CD14-positive monocyte (primary cell): ENCODE measurements at places on chromosomes 1 and 21.

DNA sequence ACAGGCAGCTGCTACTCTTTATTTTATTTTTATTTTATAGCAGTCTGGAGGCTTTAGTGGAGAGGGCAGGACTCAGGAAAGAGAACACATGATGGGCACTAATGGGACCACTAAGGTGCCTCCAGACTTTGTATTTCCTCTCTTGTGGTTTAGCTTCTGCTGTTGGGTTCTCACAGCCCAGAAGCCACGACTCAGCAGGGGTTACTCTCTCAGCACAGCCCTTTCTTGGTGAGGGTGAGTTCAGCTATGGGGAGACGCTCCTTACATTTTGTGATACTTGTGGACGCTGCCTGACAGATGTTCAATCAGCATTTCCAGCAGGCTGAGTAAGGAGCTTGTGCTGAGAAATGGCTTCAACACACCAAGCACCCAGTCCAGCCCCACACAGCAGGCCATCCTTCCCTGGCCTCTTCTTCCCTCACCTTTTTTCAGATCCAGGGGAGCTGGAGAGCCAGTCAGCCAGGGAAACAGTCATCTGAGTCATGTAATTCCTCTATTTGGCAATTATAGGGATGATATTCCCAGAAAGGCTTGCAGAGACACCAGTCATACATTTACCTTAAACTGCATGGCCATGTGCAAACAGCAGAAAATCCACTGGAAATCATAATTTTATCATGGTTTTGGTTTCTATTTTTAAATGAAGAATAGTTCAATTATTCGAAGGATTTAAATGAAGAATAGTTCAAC is 53.2 kb upstream of the RAB3GAP2 start:
- DNase-seq, result no peak

GRCh38 chr1:180160357-180160756 is 5.7 kb downstream of the QSOX1 start:
- peak; percentile 71 for DNase-seq

DNA sequence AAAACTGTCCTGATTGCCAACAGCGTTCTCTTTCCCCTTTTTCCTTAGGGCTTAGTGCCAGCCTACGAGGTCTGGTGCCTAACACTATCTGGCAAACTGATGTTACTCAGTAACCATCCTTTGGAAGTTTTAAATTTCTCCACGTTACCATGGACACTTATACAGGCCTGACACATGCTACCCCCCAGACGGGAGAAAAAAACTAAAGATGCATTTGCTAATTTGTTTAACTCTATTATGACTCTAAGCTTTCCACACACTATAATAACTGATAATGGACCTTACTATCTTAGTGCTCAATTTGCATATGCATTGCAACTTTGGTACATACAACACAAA is 36.8 kb downstream of the CLCA1 start:
- no peak for DNase-seq

- no peak for DNase-seq
Measured at GRCh38 chr1:66422804-66423203, 111.1 kb upstream of the SGIP1 start.

DNA sequence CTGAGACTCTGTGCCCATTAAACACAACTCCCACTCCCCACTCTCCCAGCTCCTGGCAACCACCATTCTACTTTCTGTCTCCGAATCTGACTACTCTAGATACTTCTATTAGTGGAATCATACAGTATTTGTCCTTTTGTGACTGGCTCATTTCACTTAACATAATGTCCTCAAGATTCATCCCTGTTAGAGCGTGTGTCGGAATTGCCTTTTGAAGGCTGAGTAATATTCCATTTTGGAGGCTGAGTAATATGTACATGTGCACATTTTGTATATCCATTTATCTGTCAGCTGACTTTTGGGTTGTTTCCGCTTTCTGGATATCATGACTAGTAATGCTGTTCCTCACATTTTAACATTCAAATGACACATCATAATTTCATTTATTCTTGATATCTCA is 30.3 kb downstream of the GALNT2 start:
- DNase-seq, result no peak

DNA sequence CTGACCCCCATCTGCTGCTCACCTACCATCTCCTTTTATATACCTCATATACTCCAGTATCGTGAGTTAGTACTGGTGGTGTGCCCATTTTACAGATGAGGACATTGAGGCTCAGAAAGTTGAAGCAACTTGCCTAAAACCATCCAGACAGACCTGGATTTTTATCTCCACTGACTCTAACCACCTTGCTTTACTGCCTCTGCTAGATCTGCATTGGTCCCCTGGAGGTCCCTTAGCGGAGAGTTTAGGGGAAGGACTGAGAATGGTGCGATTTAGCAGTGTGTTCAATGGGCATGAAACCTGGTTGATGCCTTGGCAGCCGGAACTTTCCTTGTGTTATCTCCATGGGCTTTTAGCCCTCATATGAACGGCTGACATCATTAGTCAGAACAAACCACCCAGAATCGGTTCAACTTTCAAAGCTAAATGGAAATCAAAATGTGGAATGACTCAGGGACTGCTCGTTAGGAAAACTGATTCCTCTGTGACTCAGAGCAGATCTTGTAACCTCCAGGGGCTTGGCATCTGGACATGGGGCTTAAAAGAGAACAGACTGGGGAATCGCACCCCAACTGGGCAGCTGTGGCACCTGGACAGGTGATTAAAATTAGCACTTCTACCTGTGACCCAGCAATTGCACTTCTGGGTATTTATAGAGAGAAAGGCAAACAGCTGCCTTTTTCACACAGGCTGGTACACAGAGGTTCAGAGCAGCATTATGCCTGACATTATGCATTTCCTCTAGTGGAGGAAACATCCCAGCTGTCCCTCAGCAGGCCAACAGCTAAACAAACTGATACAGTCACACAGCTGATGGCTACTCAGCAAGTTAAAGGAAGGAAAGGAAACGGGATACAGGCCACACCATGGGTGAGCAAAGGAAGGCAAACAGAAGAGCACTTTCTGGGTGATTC is 25.3 kb downstream of the TMEM51 start:
- DNase-seq, result no peak

DNA sequence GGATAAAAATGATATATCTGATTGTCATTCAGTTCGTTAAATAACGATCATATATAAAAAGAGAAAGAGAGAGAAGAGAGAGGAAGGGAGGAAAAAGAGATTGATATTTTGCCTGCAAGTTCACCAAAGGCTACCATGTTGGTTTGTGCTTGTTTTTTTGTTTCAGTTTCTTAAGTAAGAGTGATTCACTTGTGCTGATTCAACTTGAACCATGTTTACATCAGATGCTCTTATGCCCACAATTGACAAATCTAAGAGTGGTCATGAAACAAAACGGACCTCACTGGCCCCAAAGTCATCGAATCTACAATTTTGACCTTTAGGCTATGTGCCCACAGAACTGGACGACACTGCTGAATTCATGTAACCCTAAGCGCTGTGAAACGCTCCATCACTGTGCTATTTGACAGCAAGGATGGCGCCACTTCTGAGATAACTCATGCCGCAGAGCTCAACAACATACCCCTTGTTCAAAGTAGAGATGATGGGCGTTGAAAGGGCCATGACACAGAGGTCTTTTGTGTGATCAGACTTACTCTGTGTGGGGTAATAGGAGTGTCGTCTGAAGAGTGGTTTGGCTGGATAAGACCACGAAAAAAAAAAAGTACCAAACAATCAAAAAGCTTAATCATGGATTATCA is 481.4 kb downstream of the SETD4 start:
- DNase-seq, result no peak

DNA sequence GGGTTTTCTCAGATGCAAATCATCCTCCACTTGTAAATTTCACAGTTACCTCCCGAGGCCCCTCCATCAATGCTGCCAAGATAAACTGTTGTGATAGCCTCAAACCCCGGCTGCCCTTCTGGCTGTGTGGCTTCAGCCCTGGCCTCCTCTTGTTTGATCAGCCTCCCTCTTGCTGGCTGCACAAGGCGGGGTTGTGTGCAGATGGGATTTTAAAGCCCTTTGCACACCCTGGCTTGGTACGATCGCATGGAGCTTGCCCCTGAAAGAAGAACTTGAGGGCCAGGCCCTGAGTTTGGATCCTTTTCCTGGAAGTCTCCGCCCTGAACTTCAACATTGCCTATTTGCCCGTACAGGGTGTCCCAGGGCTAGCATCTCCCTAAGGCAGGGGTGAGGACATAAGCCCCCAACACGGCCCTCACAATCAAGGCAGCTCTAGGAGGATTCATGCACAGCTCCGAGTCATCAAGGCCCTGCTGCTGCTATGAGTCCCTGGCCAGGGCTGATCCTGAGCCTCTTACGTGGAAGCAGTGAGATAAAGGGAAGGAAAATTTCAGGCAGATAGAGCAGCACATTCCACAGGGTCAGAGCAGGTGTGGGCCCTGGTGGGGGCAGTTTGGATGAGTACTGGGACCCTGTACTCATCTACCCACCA is 181.2 kb upstream of the VAMP3 start:
- DNase-seq, result no peak

DNA sequence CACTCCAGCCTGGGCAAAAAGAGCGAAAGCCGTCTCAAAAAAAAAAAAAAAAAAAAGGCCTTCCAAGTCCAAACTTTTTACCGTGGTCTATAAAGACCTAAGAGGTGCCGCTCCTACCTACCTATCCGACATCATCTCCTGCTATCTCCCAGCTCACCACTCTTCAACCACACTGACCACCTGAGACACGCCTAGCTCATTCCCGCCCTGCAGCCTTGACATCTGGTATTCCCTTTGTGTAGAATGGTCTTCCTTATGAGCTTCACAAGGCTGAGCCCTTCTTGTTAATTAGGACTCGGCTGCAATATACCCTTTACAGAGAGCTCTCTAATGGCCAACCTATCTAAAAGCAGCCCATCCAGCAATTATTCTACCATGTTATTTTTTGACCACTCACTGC is 680 bp downstream of the MAGOH start:
- no peak for DNase-seq

DNA sequence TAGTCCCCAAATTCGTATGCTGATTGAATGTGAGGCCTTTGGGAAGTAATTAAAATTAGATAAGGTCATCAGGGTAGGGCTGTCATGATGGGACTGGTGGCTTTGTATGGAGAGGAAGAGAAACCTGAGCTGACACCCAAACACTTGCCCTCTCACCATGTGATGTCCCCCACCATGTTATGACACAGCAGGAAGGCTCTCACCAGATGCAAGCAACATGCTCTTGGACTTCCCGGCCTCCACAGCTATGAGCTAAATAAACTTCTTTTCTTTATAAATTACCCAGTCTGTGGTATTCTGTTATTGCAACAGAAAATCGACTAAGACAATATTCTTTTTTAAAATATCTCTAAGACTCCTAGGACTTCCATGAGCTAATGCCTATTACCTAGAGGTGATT is 43.6 kb upstream of the GUCA2B start:
- no peak for DNase-seq

GRCh38 chr1:116911188-116911553 is 1.5 kb downstream of the PTGFRN start:
- no peak for DNase-seq

GRCh38 chr1:230240446-230241086 is 173.5 kb downstream of the GALNT2 start:
- no peak for DNase-seq

GRCh38 chr1:67169496-67169895 is 3.2 kb downstream of the IL23R start:
- no peak for DNase-seq

GRCh38 chr1:21703318-21703963 is 34.3 kb upstream of the RAP1GAP start:
- DNase-seq, result peak; percentile 12
